ENCODE measurements at places on chromosomes 3 and 15.

DNA sequence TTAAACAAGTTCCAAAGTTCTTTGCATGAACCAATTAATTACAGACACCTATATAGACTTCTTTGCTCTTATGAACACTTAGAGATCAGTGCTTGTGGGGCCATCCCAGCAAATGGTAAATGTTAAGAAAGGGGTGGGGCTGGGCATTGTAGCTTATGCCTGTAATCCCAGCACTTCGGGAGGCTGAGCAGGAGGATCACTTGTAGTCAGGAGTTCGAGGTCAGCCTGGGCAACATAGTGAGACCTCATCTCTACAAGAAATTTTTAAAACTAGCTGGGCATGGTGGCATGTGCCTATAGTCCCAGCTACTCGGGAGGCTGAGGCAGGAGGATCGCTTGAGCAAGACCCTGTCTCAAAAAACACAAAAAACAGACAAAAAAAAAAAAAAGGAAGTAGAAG is 19.4 kb upstream of the STARD5 start:
- DNase-seq, result no peak

- no peak for DNase-seq
Observed at GRCh38 chr3:173463250-173463649, 65.7 kb downstream of the NLGN1 start.

GRCh38 chr3:113054552-113054951 is 63.8 kb downstream of the GTPBP8 start:
- no peak for DNase-seq

- no peak for DNase-seq
Observed at GRCh38 chr3:146750196-146750595, 145.1 kb upstream of the PLSCR5 start.

DNA sequence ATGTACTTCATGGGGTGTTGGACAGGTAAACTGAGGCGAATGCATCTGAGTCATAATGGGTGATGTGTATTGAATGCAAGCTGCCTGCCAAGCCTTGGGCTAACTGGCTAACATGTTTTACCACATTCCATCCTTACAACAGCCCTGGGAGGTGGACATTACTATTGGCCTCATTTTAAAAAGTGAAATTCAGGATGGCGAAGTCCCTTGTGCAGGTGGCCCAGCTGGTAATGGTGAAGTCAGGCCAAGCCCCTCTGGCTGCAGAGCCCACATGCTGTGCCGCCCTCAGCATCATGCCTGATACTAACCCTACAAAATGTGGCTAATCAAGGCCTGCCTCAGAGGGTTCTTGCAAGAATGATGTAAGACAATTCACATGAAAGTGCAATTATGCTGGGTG is 60.0 kb upstream of the CHD2 start:
- DNase-seq, result no peak

DNA sequence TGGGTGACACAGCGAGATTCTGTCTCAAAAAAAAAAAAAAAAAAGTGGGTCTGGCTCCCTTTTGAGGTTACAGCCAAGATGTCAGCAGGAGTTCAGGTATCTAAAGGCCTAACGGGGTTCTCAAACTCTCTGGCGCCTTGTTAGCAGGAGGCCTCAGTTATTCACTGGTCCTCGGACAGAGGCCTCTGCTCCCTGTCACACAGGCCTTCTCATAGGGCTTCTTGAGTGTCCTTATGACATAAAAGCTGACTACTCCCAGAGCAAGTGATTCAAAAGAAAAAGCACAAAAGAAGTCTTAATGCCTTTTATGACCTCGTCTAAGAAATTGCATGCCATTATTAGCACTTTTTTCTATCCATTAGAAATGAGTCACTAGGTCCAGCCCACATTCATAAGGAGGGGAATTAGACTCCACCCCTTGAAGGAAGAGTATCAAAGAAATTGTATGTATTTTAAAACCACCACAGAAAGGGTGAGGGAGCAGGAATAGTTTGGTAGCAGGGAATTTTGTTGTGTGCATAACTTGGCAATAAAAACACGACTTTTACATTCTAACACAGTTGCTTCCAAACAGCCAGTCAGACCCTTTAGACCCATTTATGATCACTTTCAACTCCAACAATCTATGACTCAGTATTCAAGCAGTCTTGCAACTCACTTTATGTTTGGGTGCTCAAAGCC is 90.3 kb downstream of the MEX3B start:
- no peak for DNase-seq

- DNase-seq, result no peak
Observed at GRCh38 chr3:14289590-14290461, 111.2 kb downstream of the LSM3 start.
